Activated CD4-positive, CD25-positive, alpha-beta regulatory T cell (primary cell): ENCODE measurements at places on chromosomes 6 and 20.

DNA sequence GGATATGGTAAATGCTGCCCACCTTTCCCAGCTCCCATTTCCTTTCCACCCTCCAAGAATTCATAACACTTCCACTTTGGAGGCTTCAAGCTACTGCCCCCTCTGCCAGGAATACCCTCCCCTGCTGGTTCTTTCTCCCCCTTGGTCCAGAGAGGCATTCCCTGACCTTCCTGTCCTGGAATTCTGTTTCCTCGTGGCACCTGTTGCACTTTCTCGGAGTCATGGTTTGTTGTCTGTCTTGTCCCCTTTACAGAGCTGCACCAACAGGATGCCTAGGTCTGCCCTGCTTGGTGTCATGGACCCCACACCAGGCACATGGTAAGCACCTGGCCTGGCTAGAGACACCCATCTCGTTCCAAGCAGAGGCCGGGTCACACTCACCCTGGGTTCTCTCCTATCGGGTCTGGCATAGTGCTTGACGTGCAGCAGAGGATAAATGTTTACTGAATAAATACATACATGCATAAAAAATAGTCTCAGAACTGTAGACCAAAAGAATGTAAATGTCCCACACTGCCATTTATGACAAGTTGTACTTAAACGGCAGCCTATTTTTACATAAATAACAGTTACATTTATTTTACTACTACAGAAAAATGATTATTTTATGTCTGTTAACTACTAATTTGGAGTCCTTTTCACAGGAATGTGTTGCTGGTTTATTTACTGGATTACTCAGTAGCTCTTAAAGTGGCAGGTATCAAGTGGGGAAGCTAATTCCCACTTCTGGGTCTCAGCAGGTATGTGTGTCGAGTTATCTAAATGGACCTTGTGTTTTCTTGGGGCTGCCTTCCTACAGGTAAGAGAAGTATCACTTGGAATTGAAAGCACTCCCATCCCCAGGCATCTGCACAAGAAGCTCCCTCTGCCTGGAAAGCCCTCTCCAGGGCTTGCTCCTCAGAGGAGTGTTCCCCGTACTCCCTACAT, 69.3 kb downstream of the KIF13A start:
- no peak for DNase-seq

DNA sequence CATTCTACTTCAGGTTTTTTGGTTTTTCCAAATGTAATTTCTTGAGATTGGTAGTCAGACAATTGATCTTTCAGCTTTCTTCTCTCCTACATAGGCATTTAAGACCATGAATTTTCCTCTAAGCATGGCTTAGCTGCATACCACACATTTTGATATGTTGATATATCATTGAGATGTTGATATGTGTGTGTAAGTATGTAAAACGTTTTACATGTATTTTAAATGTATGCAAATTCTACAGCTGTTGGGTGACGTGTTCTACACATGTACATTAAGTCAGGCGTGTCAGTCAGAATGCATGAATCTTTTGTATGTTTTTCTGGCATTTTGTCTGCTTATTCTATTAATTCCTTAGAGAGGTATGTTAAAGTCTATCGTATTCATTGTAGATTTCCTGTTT, 228.2 kb downstream of the CDH26 start:
- DNase-seq: no peak

GRCh38 chr20:5000263-5001173, 792 bp downstream of the SLC23A2 start:
- DNase-seq: no peak

DNA sequence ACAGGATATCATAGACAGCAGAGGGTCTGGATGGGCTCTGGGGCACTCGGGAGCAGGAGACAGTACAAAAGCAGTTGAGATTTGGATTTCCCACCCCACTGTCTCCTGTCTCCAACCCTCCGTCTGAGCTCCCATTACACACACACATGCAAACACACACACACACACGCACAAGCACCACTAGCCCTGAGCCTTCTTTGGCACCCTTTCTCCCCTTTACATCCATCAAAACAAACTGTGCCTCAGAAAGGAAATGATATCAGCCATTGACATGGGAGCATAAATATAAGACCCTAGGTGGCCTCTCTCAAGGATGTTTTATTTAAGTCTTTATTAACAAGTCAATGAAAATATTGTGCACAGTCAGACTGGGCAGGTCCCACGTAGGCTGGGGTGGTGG, 17.5 kb downstream of the TTBK1 start:
- DNase-seq: no peak

- DNase-seq: no peak
Observed at GRCh38 chr20:48155268-48155667, 370.0 kb upstream of the SULF2 start.

DNA sequence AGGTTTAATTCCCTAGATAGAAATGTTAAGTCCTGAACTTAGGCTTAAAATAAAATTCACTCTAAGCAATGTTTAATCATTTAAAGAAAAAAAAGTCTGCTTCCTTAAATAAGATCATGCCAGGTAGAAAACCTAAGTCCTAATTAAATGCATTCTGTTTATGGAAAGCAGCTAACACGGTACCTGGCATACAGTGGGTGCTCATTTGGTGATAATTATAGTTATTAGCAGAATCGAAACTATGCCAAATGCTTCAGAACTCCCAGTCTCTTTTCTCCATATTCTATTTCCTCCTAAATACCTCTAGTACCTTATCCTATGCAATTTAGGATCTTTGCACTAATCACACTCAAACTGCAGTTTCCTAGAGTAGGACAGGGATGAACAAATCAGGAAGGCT, 331.8 kb downstream of the EPHA7 start:
- DNase-seq: no peak

DNA sequence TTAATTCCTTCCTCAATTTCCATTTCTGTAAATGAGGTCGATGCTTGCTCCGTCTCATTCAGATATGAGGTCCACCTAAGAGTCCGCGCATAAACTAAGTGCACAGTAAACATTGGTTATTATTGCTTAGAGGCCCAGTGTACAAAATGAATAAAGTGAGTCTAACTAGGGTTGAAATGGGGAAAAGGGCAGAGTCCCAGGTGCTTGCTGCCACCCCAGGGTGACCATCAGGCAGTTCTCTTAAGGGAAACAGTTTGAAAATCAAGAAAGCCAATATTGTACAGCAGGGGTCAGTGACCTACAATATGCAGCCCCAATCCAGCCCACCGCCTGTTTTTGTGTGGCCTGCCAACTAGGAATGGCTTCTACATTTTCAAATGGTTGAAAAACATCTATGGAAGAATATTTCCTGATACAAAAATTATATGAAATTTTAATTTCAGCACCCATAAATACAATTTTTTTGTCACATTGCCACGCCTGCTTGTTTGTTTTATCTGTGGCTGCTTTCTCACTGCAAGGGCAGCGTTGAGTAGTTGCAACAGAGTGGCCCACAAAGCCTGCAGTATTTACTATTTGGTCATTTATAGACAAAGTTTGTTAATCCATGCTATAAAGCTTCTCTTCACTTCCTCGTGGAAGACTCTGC, 43.3 kb downstream of the SLC13A3 start:
- no peak for DNase-seq

GRCh38 chr6:16236009-16236501, 2.3 kb upstream of the GMPR start:
- DNase-seq: no peak

GRCh38 chr6:121849477-121849876, 414.0 kb downstream of the GJA1 start:
- no peak for DNase-seq

GRCh38 chr6:154499855-154500589, 10.5 kb downstream of the CNKSR3 start:
- no peak for DNase-seq

GRCh38 chr6:11920566-11920965, 91.5 kb upstream of the HIVEP1 start:
- no peak for DNase-seq

DNA sequence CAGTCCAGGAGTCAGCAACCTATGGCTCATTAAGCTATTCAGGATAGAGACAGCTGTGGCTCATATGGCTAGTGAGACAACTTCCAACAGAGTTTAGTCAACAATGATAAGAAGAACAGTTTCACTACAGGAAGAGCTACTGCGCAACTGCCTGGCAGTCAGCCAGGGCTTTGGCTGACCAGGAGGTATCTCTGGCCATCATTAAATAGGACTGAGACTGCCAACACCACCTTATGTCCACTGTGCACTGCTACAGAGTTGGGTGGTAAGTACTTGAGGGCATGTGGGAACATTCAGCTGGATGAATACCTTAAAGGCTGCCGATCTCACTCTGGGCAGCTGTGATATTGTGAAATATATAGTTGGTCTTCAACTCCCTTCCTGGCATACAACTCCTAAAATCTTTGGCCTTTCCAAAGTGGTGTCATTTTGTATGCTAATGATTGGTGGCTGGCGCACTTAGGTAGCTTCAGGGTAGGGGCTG, 52.2 kb upstream of the FAM83C start:
- no peak for DNase-seq

DNA sequence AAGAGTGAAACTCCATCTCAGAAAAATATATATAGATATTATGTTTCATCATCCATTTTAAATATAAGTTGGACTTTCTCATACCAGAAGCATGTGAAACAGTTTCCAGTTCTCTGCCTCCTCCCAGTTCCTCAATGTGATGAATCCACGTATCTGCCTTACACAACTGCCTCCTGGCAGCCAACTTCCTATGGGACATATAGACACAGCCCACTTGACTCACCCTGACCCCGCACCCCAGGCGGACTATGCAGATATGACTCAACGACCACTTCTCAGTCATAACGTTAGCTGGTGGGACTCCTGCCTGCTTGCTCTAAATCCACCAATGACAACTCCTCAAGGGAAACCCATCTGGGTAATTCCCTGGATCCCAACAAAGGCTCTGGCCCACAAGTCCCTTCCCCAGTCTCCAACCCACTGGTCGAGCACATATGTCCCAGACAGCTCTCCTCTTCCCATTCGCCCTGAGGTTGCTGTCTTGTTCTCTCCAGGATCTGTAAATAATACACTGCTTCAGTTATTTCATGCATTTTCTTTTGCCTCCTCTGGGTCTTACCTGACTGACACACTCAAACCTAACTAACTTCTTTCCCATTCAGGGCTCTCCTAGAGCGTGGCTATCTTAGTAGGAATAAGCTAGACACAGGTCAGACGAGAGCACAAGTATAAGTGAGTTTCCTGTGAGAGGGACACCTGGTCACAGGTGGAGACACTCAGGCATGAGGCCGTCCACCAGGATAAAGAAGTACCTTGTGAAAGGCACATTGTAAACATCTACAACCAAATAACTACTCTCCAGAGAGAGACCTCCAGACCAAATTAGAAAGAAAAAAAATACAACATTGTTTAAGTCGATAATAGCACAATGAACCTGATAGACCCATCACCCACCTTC, 548.5 kb downstream of the CD83 start:
- no peak for DNase-seq

- no peak for DNase-seq
Observed at GRCh38 chr20:53656293-53657202, 62.9 kb upstream of the ZNF217 start.

- DNase-seq: no peak
Observed at GRCh38 chr6:89387516-89388201, 24.4 kb downstream of the RRAGD start.

GRCh38 chr6:63635215-63635587, 401 bp upstream of the PHF3 start:
- no peak for DNase-seq

DNA sequence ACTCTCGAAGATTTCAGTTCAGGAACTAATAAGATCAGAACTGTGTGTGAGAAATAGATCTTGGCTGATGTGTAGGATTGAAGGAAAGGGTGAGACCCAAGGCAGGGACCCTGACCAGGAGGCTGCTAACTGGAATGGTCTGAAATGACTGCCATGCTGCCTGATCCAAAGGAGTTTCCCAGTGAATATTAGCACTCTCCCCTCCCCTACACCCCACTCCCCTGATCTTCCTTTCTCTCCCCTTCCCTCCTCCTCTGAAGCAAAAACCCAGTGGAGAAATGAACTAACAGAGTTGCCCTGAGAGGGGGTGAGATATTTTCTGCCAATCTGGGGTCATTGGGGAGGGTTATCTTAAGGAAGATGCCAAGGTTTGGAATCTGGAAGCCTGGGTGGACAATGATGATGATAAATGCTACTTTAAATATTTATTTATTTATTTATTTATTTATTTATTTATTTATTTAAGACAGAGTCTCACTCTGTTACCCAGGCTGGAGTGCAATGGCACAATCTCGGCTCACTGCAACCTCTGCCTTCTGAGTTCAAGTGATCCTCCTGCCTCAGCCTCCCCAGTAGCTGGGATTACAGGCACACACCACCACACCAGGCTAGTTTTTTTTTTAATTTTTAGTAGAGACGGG, 371.0 kb upstream of the CHD6 start:
- no peak for DNase-seq
